ENCODE measurements at places on chromosomes 6 and 20.

GRCh38 chr6:148004651-148005050, 338.0 kb upstream of the SASH1 start:
- no peak for DNase-seq

DNA sequence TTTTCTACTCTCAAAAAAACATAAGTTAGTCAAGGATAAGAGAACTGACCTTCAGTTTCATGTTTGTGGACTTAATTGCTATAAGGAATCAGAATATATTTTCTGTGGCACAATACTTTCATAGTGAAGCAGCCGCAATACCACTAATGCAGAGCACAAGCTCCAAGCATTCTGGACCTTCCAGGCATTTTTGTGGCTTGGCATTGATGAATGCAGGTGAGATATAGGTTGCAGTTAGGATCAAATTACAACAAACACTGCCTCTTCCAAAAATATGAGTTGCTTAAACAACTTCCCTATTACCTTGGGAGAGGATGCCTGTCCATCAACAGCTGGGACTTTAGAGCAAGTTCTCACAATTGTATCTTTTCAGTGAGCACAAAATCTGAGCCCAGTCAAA, 162.8 kb upstream of the RSPO3 start:
- no peak for DNase-seq

GRCh38 chr6:119426619-119427018, 77.1 kb upstream of the MAN1A1 start:
- no peak for DNase-seq

DNA sequence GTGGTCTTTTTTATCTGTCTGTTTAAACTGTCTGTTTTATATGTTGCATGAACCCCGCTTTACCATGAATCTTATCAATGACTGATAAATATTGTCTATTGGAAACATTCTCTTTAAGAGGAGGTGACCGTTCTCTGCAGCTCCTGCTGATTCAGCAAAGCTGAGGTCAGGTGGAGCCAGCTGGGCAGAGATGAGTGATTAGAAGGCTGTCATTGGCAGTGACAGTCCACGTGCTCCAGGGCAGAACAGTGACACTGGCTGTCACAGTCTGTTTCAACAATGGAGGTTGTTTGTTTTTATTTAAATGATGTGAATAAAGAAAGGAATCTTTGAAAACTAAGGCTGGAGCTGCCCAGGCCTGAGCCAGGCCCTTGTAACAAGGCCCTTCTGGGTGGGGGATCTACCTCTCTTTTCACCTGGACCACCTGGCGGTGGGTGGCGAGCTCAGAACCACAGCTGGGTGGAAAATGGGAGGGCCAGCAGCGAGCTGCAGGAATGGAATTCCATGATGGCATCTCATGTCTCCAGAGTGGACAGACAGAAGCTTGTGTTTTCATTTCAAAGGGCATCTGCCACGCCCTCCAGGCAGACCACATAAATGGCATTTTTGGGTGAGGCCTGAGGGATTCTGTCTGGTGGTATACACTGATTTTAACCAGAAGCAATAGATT, 12.6 kb downstream of the SYNJ2 start:
- DNase-seq, result no peak

- no peak for DNase-seq
Measured at GRCh38 chr6:108684771-108685329, 124.1 kb downstream of the FOXO3 start.

DNA sequence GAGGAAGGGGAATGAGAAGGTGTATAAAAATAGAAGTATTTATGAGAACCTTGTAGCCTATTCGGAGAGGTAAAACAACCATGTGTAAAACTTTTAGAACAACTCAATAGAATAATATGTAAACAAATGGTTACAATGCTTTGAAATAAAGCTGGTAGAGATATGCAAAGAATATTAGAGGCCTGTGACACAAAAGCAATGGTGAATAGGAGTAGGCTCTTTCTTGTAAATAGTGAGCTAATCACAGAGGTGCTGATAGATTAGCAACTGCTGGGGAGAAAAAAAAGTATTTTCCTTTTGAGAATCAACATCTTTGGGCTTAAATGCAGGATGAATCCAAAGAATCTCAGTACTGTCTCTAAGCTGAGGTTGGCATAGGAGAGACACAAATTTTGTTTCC, 7.0 kb downstream of the TMEM200A start:
- no peak for DNase-seq

DNA sequence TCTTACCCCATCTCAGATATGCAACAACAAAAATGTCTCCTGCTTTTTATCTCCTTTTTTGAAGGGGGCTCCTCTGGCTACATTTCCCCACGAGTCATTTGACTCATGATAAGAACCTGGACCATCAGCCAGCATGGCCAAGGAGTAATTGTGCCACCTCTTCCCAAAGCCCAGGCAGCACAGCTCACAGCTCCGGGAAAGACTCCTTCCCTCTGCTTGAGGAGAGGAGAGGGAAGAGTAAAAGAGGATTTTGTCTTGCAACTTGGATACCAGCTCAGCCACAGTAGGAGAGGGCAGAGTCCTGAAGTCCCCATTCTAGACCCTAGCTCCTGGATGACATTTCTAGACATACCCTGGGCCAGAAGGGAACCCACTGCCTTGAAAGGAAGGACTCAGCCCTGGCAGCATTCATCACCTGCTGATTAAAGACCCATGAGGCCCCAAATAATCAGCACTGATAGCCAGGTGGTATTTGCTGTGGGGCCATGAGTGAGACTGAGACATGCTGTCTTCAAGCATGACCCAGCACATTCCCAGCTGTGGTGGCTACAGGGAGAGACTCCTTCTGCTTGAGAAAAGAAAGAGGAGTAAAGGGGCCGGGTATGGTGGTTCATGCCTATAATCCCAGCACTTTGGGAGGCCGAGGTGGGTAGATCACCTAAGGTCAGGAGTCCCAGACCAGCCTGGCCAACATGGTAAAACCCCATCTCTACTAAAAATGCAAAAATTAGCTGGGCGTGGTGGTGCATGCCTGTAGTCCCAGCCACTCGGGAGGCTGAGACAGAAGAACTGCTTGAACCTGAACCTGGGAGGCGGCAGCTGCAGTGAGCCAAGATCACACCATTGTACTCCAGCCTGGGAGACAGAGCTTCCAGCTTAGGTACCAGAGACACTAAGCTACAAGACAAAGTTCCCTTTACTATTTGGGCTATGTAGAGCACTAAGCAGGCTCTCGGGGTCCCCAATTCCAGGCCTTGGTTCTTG, 28.1 kb downstream of the NCOA6 start:
- DNase-seq, result no peak

GRCh38 chr6:170221753-170222400, 69.0 kb downstream of the DLL1 start:
- DNase-seq, result peak; percentile 11

- DNase-seq, result no peak
Measured at GRCh38 chr6:129844118-129844891, 16.8 kb downstream of the TMEM244 start.

GRCh38 chr6:2795956-2796355, 30.8 kb downstream of the WRNIP1 start:
- no peak for DNase-seq

DNA sequence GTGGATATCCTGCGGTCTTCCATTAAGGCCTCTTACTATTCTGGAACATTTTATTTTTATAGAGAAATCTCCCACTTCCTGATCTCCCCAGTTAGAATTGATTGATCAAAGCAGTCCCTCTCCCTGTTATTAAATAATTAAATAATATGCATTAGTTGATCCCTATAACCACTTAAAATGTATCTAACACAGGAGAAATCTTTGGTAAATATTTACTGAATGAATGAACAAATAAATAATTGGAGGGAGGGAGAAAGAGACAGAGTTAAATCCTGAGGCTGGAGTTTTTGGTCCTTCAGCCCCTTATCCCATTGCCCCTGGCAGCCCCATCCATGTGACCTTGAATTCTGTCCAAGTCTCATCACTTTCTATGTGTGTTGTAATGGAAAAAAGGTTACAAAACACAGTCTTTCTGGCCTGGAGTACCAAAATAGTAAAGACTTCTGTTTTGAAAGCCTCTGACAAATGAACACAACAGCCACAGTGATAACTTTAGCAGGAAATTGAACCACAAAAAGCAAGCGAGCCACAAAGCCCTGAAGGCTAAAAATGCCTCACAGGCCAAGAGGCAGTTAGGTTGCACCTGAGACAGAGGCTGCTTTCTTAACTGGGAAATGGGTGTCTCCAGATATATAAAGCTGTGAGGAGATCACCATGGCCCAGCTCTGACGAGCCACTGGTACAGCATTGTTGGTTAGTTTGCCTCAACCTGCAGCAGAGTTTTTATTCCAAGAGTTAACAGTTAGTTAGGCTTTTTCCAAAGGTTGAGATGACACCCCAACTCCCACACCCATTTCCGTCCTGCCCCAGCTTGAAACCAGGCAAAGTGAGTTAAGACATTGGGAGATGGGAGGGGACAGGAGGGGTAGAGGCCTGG, 11.3 kb downstream of the NT5E start:
- DNase-seq, result no peak

DNA sequence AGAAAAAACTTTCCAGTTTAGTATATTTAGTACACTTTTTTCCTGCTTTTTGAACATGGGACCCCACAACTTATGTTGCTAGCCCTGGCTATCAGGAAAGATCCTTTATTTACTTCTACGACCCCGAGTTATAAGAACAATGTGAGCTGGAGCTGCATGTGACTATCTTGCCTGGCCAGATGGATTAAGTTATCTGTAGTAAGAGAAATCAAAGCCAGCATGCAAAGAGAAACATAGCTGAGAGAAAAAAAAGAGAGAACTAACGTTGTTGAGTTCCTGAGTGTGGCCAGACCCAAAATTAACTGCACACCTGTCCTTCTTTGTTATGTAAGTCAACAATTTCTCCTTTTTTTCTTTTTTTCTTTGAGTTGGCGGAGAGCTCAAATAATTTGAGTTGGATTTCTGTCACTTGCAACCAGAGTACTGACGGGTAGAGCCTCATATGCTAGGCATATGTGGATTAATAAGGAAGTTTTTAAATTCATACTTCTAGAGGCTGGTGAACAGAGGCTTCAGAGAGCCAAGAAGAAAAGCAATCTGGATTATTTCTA, 219.5 kb downstream of the HACE1 start:
- no peak for DNase-seq

DNA sequence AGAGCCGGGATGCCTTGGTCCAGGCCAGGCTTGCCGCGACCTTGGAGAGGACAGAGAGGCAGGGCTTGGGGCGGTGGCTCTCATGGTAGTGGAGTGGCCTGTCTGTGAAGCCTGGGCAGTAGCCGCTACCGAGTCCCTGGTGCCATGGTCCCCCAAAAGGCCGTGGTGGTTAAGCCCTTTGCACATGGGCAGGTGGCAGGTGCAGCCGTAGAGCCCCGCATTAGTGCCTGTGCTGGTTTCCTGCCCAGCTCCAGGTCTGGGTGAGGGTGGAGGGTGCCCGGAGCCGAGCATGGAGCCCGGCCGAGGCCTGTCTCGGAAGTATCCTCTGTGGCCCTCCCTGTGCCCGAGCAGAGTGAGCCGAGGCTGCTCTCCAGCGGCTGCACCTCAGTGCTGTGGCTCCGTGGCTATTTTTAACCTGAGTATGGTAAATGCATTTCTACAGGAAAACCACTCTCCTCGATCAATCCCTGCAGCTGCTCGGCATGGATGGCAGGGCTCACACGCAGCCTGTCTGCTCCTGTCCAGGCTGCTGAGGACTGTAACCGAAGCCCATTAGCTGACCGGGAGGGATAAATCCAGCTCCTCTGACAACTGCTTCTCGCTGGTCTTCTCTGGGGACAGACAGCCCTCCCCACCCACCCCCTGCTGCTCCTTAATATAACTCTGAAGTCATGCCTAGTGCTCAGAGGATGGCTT, 36.3 kb upstream of the GATA5 start:
- no peak for DNase-seq

DNA sequence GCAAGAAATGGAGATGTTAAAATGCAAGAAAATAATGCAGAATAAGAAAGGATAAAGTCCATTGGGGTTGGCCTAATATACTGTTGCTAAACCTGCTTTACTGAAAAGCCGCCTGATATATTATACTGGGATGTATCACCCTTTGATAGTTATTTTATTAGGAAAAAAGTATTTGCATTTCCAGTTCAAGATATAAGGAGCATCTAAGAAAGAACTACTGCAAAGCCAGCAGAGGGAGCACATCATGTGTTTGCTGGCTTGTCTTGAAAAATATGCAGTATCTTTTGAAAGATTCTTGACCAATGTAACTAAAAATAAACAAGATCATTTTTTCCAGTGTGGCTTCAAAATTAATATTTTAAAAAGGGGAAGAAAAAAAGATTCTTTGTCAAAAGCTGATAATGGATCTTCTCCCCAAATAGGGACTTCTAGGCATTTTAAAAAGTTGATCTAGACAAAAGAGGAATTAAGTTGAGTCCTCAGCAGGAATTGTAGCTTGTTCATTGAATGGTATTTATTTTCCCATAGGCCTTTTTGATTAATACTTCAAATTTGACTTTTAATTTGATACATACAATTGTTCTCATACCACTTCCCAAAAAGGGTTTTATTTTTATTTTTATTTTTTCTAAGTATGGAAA, 214.9 kb downstream of the ZFAND3 start:
- no peak for DNase-seq

DNA sequence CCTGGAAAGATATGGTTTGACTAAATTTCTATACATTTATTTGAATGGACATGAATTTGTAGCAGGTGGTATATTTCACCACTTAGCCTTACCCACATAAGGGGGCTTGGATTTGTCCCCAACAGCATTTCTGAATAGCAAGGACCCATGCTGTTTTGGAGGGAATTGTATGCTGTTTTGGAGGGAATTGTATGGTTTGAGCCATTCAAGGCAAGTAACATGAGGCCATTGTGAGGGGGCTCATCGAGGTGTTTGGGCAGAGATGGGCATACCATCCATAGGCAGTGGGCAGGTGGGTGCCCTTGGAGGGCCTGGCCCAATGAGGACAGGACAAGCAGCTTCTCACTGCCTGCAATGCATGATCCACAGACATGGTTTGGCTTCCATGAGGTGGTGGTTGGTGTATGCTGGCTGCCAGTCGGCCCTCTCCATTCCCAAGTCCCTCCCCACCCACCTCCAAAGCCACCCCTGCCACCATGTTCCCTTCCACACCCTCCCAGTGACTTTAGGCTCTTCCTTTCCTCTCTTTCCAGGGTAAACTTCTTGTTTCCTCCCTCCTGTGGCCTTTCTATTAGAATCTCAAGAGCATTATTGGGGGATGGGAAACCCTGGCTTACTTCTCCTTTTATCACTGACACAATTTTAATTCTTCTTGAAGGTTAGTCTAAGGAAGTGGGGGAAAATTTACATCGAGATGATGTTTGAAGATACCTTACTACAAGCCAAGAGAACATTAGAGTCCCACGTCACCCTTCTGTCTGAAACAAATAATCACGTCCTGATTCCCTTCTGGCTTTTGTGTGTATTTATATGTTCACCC, 13.2 kb upstream of the PXDC1 start:
- DNase-seq, result no peak

GRCh38 chr6:97876711-97877110, 593.7 kb upstream of the MMS22L start:
- no peak for DNase-seq

GRCh38 chr20:17688965-17689364, 6.9 kb upstream of the RRBP1 start:
- DNase-seq, result no peak

All from stimulated activated CD4-positive, alpha-beta T cell treated with anti-CD3 and anti-CD28 coated beads, Interleukin-2, amount 100 ng/mL, for 24 hours (primary cell).